ENCODE measurements at places on chromosomes 16 and 17.

DNA sequence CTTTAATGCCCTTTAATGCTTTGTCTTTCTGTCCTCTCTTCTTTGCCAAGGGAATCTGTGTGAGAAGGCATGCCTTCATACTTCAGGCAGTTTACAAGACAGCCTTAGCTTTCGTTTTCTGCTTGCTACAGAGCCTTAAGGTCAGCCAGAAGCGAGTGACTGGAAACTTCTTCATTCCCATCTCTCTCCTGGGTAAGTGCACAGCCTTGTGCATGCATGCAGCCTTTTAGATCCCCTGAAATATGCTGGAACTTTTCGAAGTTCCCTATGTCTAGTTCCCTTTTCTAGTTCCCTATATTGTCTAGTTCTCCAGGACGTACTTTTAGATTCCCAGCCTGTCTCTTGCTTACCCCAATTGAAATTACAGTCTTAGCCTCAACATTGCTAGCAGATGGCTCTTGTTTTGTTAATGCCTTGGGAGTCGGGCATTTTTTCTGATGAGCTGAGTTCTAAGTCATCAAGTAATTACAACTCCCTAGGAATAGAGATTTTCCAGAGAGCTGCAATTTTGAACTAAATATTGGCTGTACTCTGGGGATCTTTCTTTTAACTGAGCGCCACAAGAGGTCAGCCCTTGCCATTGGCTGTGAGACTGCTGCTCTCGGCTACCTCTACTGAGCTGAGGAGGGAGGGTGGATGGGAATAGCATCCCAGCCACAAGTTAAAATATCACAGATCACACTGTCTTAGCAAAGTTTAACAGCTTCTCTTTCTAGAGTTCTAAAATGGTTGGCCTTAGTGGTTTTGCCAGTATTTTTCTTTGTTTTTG, 22.7 kb upstream of the PPM1D start:
- DNase-seq, result peak; percentile 75

DNA sequence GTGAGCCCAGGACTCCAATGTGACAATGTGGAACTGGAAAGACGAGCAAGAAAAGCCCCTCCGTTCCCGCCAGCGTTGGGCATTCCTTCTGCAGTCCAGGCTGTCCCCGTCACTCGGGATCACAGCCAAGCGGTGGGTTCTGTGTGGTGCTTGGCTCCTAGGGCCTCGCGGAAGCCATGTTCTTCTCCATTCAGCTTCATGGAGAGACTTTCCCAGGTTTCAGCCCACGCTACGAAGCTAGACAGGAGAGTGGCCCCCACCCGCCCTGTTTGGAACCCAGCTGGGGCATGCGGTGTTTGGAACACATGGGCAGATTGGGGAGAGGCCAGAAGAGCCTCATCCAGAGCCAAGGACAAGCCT, 5.8 kb downstream of the LMF1 start:
- no peak for DNase-seq

DNA sequence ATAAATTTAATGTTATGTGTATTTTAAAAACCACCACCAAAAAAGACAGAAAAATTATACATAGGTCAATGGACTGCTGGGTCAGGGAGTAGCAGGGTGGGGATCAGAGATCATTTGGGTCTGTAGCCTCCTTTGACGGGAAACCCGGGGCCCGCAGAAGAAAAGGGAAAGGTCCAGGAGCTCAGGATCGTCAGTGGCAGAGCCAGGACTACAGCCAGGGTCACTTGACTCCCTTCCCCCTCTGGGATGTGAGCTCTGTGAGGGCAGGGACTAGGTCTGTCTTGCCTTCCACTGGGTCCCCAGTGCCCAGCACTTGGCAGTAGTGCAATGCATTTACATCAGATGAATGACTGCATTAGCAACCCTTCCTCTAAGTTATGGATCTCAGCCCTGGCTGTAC, 62.1 kb downstream of the TOM1L2 start:
- no peak for DNase-seq

GRCh38 chr16:56517206-56517605, 2.6 kb downstream of the BBS2 start:
- DNase-seq, result no peak

- no peak for DNase-seq
Observed at GRCh38 chr17:56347639-56348038, 194.4 kb downstream of the ANKFN1 start.

DNA sequence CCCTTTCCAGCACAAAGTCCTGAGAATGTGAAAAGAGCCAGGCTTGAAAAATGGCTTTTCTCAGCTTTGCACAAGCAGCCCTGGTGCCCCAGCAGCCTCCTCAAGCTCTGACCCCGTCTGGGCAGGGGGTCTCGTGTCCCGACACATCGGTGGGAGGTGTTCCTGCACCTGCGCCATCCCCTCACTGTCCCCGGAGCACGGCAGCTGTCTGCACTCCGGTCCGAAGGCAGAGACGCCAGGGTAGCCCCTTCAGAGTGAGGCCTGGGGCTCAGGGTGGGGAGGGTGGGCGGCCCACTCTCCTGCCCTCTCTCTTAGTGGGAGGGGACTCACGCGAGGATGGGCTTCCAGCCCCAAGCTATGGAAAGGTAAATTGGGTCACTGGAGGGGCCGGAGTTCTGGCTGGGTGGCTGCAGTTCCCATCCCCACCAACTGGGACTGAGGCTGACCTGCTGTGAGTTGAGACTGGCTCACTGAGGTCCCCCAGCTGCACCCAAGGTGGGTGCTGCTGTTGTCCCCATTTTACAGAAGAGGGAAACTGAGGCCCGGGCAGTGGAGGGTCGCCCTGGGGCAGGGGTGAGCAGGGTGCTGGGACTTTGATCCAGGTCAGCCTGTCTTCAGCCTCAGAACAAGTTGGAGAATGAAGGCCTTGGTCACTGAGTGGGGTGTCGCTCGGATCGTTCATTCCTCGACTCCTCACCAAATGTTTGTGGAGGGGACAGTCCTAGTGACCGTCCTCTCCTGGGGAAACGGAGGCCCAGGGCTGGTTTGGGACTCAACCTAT, 2.3 kb upstream of the BAIAP3 start:
- no peak for DNase-seq

GRCh38 chr17:66690166-66690565, 144.8 kb upstream of the CACNG5 start:
- no peak for DNase-seq

DNA sequence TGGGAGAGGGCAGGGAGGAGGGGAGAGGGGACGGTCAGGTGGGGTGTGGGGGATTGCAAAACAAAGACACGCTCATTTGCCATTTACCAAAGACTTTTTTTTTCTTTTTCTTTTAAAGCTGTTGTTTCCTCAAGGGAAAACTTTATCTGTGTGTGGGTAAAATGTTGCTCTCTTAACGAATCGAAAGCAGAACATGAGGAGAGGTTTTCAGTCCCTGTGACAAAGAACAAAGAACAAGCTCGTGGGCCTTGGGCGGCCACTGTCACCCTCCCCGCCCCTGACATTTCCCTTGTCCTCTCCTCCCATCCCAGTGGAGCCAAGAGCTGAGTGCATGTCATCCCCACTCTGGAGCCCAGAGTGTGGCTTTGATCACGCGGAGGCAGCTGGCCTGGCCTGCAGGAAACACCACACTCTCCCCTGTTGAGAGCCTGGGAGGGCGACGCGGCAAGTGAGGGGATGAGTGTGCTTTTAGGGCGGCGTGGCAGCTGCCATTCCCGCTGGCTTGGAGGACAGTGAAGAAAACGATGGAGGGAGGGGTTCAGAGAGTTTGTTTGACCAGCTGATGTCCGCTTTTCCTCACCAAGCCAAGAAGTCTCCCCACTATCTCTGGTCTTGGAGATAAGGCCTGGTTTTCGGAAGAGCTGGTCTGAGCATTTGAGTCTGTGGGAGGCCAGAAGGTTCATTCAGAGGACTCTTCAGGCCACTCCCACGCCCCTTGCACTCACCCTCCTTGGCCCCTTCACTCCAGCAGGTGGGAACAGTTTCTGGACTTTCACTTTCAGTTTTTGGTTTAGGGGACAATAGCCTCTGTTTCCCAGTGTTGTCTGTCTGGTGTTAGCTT, 11.4 kb downstream of the CCR7 start:
- DNase-seq, result peak; percentile 67

DNA sequence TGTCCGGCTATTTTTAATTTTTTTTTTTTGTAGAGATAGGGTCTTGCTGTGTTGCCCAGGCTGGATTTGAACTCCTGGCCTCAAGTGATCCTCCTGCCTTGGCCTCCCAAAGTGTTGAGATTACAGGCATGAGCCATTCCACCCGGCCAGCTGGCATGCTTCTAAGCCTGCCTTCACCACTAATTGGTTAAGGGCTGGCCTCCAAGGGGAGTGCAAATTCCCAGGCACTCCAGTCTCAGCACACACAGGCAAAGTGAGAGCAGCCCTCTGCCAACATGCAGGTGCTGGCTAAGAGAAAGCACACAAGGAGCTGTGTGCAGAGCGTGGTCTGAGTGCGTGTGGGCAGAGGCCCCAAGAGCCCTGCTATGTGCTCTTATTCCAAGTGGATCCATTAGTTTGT, 149.8 kb upstream of the HS3ST2 start:
- no peak for DNase-seq

GRCh38 chr16:28193530-28194423, 18.0 kb downstream of the XPO6 start:
- peak; percentile 97 for DNase-seq

DNA sequence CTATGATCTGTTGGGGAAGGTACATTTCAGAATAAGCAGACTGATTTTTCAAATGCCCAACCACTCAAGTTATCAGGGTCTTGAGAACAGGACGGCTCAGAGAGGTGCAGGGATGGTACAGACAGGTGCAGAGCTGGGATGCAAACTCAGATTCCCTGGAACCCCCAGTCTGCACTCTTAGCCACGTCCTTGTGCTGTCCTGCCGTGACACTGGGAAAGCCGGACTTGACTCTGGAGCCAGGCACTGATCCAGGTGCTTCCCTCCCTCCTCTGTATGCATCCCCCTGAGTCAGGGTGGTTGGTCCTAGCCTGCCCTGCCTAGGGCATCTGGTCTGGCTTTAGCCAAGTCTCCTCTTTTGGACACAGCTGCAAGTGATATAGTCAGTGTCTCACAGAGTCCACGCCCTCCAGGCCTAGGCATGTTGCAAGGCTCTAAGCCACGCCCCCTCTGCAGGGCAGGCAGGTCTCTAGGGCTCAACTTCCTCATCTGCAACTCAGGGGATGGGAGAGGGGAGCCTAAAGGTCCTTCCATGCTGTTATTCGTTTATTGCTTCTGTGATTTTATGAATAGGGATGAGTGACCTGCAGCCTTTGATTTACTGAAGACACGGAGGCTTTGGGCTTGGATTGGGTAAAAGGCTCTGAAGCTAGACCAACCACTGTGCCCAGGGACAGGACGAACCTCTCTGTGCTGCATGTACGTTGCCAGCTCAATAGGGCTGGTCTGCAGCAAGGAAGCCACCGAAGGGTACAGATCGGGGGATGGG, 97.3 kb downstream of the SDK2 start:
- DNase-seq, result peak; percentile 2

GRCh38 chr17:2004435-2004952, 20.6 kb downstream of the RTN4RL1 start:
- no peak for DNase-seq

GRCh38 chr17:9725575-9725974, 65.8 kb downstream of the DHRS7C start:
- peak; percentile 2 for DNase-seq

DNA sequence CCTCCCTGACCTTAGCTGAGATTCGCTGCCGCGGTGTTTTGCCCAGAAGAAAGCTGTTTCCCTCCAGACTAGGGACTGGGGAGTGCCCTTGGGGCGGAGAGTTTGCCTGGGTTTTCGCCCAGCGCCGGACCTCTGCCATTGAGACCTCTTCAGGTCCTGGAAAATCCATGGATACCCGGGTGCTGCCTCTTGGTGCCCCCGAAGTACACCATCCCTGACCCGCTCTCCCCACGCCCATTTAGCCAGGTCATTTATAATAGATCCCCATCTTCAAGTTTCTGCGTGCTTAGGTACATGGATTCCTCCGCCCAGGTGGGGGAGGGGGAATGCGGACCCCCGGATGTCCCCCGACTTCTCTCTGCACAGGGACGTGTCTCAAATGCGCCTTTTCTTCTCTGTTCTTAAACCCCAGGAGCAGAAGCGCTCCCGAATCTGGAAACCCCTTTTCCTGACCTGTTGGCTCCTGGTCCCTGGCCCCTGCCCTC, 15.0 kb upstream of the CBX8 start:
- no peak for DNase-seq

GRCh38 chr17:29620271-29620670, 2.4 kb downstream of the CORO6 start:
- peak; percentile 72 for DNase-seq

DNA sequence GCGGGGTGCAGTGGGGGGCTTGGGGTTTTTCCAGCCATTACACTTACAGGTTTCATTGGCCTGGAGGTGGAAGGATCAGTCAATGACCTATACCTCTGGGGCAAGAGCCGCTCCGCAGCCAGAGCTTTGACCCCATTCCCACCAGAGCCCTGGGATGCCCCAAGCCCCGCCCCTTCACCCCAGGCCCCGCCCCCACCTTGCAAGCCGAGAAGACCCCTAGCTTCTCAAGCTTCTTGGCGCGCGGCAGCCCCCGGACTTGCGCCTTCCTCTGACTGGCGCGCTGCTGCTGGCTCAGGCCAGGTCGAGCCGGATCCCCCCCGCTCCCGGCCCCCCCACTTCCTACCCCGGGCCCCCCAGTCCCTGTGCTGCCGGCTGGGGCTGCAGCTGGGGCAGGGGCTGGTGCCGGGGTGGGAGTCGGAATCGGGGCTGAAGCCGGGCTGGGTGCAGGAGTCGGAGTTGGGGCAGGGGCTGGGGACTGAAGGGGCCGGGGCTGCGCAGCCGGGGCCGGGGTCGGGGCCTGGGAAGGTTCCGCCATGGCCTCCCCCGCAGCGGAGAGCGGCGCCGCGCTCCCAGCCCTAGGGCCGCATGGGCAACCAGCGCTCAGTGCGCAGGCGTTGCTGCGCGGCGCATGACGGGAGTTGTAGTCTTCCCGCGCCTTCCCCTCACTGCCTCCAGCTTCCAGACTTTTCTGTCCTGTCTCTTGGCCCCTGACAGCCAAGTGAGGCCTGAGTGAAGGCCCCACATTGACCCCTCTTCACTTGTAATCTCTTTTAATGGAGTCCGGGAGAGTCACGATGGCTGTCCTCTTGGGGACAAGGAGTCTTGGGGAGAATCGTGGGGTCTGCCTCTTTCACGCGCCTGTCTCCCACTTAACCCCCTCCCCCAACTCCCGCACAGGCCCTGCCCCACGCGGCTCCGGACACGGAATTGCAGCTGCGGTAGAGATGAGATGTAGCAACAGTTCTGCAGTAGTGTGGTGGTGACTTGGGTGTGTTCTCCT, at the start of gene KAT2A:
TSS of gene KAT2A (minus strand) at position 598 of the 1,000 bp plus-strand sequence. CDS start at position 535, 63 bp downstream.
- peak; percentile 84 for DNase-seq

DNA sequence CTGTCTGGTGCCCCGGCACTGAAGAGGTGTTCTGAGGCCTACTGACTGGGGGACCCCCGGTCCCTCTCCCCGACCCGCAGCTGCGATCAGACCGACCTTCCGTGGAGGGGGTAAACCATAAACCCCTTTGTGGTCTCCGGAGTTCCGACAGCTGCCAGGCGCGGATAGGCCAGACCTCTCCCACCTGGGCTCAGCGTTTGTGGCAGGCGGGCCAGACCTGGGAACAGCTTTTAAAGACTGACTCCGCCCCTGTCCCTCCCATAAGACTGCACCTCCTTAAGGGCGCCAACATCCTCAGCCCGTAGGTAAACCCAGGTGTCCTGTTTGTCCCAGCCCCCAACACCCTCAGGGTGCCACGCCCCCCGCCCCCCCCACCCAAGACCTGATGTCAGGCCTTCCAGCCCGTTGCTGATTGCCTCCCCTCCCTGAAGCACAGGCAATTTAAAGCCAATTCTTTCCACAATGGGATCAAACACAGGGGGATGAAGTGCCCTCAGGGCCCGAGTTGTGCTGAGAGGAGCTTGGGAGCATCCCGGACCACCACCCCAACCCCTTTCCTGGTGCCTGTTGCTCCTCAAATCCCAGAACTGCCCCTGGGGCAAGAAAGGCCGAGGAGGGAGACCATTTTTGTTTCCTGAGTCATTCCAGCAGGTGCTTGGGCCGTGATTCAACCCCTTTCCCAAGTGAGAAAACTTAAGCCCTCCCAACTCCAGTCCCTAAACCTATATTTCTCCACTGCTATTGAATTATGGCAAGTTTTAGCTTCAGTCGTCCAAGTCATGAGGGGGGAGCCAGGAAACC, at the start of gene SOX15:
TSS of gene SOX15 (minus strand) at position 204 of the 801 bp plus-strand sequence. CDS start 418 bp downstream, outside the sequence.
- peak; percentile 65 for DNase-seq
